Dermis blood vessel endothelial cell (primary cell): ENCODE measurements at places on chromosomes 7 and 10.

DNA sequence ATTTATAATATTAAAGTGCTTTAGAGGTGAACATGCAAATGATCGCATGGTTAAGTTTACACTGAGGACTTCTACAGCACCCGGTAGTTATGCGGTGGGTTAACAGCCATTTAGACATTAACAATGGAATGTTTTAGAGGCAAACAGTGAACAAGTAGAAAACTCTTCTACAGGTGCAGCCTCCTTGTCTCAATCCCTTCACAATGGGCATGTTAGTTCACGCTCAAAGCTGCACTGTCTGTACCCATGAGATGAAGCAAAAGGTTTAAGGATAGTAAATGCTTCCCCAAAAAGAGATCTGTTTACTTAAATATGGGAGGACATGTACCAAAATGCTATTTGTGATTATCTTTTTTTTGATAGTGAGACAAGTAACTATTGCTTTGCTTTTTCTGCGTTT lies 25.1 kb downstream of the PUS7 start:
- peak; percentile 15 for DNase-seq

DNA sequence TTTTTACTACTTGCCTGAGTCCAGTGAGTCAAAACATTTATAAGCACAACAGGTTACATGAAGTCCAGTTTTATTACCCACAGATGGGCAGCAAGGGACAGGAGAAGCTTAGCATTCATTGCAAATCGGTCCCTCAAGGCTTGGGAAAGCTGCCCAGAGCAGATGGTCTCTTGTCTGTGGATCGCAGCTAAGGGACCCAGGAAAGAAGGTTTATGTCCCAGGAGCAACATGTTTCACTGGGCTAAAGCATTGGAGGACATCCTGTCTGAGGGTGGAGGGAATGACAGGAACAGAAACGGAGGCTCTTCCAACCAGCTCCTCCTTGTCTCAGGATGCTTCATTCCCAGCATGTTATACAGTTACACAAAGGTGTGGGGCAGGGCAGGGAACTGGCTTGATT lies 39.3 kb downstream of the TRIM24 start:
- no peak for DNase-seq

- DNase-seq, result peak; percentile 23
Observed at GRCh38 chr7:152859781-152860191, 100.2 kb downstream of the ACTR3B start.

- peak; percentile 32 for DNase-seq
Observed at GRCh38 chr7:134444198-134444960, 14.5 kb downstream of the AKR1B1 start.

- DNase-seq, result no peak
Observed at GRCh38 chr7:3039787-3040186, 3.9 kb downstream of the CARD11 start.

- DNase-seq, result no peak
Observed at GRCh38 chr10:89238956-89239644, 12.5 kb downstream of the LIPA start.

GRCh38 chr10:11789956-11790355 lies 33.2 kb upstream of the PROSER2 start:
- DNase-seq, result no peak

GRCh38 chr7:155598810-155599210 lies 45.7 kb upstream of the RBM33 start:
- DNase-seq, result peak; percentile 86

DNA sequence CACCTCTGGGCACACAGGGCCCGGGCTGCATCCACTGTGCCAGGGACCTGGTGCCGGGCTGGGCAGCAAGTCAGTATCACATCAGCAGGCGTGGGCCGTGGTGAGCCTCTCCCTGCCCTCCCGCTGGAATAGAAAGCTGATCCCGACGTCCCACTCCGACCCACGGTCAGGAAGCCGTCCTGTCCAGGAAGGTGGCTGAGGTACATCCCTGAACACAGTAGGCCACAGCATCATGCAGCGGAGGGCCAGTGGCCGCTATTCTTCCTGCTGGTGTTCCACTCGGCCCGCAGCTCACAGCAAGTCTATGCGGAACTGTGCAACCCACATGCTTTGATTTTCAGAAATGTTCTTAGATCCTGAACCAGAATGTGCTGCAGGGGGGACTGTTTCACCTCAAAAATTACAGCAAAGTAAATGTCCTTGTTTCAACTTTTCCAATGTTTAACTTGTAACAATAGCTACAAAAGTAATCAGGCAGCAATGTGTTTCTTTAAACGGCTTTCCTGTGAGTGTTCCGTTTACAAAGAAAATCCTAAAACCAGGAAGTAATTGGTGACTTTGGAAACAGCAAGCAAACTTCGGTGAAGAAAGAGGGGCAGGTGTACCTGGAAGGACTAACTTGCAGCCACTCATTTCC lies 676 bp upstream of the GPR146 start:
- peak; percentile 64 for DNase-seq

DNA sequence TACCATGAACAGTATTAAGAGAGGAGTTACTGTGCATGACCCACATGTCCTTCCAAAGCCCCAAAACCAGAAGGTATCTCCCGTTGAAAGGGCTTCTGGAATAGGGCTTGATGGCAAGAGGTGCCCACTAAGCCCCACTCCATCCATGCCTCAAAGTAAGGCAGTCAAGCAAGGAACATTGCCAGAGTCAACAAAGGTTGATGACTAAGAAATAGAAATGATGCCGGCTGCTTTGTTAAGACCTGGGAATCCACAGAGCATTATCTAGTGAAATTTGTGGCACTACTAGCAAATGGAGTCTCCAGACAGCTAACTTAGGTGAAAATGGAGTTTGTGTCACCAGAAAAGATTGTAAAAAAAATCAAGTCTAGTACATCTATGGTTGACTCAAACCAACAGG lies 6.2 kb downstream of the SFR1 start:
- DNase-seq, result no peak

GRCh38 chr10:48463318-48464003 lies 141.4 kb downstream of the ARHGAP22 start:
- DNase-seq, result no peak

DNA sequence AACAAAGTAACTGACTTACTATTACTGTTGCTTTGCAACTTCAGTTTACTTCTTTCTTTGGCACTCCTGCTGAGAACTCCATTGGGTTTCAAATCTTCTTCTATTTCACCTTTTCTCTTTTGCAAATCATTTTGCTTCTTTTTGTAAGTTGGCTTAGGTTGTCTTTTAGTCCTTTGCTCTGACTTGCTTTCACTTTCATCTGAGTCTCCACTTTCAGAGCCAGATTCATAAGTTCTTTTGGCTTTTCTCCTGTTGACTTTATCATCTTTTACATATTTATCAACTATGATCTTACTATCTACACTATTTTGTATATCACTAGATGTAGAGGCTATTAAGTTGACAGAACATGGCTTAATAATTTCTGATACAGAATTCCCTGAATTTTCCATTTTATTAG lies 73.4 kb downstream of the NRBF2 start:
- DNase-seq, result no peak

GRCh38 chr7:134187893-134188292 lies 60.8 kb downstream of the LRGUK start:
- no peak for DNase-seq

GRCh38 chr10:131130025-131130424 lies 181.5 kb downstream of the TCERG1L start:
- DNase-seq, result no peak

- DNase-seq, result no peak
Observed at GRCh38 chr10:14917827-14918226, 36.1 kb downstream of the DCLRE1C start.

- DNase-seq, result peak; percentile 52
Observed at GRCh38 chr7:816751-817671, 15.3 kb upstream of the SUN1 start.

DNA sequence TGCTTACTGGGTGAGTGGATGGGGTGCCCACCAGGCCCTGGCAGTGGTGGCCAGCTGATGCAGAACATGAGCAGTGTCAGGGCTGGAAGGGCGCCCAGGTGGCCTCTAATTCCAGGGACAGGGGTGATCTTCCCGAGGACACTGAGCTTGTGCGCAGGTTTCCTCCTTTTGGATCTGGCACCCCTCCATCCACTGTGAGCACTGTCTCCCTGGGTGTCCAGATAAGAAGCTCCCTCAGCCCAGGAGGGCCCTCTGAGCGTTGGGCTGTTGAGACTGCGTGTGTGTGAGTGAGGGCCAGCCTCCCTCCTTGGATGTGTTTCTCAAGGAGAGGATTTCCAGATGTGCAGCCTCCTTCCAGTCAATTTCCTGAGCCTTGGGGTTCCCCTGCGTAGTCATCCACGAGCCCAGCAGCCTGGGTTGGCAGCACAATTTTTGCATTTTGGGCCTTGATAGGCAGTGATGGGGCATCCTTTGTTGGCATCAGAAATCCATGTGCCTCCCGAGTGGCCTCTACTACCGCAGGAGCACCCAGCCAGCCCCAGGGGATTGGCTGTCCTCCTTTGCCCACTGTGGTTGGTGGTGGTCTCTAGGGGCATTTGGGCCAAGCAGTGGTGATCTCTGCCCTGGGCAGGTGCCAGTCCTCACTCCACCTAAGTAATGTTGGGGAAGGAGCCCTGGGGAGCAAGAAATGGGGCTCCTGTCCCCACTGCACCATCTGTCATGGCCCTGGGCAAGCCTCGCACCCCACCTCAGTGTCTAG lies 20.9 kb upstream of the BTBD16 start:
- no peak for DNase-seq

GRCh38 chr7:585229-585711 lies 65.6 kb upstream of the PDGFA start:
- no peak for DNase-seq

GRCh38 chr7:84216472-84216871 lies 21.9 kb upstream of the SEMA3A start:
- DNase-seq, result no peak

DNA sequence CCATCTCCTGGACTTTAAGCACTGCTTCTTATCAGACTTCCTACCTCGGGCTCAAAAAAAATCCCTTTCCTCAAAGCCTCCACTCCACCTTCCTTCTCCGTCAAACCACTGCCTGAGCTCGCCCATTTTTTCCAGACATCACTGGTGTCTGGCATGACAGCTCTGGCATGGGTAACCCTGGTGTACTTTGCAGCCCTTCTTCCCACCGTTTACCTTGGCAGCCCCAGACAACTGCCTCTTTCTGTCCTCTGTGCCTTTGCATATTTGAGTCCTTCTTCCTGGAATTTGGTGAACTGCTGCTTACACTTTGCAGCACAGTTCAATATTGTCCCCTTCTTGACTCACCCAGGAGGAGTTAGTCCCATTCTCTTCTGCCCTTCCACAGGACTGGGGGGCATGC lies 144.6 kb upstream of the TBX20 start:
- no peak for DNase-seq

GRCh38 chr7:17130281-17131059 lies 168.0 kb upstream of the AHR start:
- DNase-seq, result peak; percentile 68

GRCh38 chr10:74658511-74658910 lies 167.9 kb upstream of the KAT6B start:
- no peak for DNase-seq

DNA sequence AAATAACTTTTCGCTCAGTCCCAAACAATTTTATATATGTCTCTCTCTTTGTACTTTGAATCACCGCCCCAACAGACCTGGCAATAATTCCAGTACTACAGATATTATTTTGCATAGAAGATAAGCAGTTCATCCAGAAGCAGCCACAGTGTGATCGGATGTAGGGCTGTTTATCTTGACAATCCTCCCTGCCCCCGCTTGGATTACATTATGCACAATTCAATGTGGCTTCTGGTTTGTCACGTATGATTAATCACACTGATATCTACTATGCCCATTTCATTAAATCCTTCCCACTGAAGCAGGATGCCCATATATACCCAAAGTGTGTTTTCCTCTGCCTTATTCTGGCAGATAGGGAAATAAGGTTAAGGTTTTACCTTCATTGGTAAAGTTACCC lies 115.2 kb downstream of the PDE1C start:
- DNase-seq, result no peak

DNA sequence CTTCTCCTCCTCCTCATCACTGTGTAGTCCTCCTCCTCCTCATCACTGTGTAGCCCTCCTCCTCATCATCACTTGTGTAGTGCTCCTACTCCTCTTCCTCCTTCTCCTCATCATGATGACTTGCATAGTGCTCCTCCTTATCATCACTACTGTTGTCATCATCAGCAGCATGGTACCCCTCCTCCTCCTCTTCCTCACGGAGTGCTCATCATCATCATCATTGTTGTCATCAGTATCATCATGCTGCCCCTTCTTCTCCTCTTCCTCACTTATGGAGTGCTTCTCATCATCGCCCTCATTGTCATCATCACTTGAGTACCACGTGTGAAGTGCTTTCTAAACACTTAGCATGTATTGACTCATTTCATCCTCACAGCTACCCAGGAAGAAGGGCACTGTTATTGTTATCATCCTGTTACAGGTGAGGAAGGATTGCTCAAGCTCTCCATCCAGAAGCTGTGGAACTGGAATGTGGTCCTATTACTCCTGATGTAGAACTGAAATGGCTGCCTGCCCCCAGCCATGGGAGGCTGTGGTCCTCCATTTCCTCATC lies 122.8 kb upstream of the SHH start:
- no peak for DNase-seq

DNA sequence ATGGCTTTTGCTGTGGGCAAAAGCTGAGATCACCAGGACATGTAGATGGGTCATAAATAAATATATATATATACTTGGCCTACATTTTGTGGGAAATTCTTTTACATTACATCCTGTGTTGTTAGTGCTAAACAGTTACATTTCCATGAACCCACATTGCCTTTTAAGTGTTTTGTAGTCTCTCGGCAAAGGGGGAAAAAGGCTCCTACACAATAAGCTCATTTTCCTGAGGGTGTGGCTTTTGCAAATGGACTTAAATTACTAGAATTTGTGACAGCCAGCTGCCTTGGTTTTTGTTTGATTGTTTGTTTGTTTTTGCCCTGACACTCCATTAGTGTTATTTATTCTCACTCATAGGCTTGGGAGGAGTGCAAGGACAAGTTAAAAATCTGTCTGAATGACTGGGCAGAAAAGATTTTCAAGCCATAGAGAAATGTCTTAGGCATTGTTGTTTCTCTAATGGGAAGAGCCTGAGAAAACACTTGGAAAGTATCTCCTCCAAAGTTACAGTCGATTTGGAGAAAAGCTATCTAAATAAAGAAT lies 128.8 kb downstream of the DGKB start:
- DNase-seq, result no peak
